Caco-2 (cell line): ENCODE measurements at places on chromosomes 3 and 15.

- no peak for DNase-seq
- no peaks in the 10 kb centered on the region for H3K36me3 ChIP-seq
- no peaks in the 10 kb centered on the region for H3K4me1 ChIP-seq
- H3K4me3 ChIP-seq: no peak overlapping the region
- no peaks in the 10 kb centered on the region for H3K27me3 ChIP-seq
Measured at GRCh38 chr15:77650265-77650664, 17.6 kb upstream of the LINGO1 start.

DNA sequence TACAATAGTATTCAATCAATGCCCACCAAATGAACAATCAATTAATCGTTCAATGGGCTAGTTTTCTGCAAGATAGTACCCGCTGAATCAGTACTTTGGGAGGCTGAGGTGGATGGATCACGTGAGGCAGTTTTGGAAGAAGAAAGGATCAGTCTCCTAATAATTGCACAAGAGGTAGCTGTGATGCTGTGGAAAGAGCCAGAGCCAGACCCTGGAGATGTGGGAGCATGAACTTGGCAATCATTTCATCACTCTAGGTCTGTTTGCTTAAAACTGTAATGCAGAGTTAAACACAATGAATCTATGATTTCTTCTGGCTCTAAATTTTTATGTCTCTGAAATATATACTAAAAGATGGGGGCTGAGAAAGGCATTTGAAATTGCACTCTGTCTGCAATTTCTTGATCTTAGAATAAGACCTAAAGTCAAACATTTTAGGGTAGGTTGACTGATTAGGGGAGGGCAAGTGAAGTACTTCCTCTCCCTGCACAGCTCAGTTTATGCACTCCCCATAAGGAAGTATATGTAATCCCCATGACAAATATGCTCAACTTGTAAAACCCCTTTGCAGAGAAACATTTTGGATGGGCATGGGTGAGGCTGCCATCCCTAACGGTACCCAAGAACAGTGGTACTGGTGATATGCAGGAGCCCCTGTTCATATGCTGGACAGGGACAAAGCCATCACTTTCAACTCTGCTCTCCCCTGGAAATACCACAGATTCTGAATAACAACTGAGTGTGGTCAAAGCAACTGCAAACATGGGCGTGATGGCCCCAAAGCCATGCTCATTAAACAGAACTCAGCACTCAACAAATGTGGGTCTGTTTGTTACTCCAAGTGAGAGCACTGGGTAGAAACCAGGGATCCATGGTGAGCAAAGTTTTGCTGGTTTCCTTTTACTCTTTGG lies 28.6 kb upstream of the SPATA12 start:
- no peaks in the 10 kb centered on the region for H3K27me3 ChIP-seq
- no peaks in the 10 kb centered on the region for H3K4me1 ChIP-seq
- no peaks in the 10 kb centered on the region; the same call in none of the 2 replicates for H3K36me3 ChIP-seq
- no peak overlapping the region for H3K4me3 ChIP-seq
- DNase-seq: no peak

- H3K36me3 ChIP-seq: no peaks in the 10 kb centered on the region
- no peak overlapping the region for H3K4me3 ChIP-seq
- no peak for DNase-seq
- H3K4me1 ChIP-seq: peaks cover 28% of the 10 kb centered on the region
Measured at GRCh38 chr3:45987368-45988291, 8.0 kb downstream of the FYCO1 start.

DNA sequence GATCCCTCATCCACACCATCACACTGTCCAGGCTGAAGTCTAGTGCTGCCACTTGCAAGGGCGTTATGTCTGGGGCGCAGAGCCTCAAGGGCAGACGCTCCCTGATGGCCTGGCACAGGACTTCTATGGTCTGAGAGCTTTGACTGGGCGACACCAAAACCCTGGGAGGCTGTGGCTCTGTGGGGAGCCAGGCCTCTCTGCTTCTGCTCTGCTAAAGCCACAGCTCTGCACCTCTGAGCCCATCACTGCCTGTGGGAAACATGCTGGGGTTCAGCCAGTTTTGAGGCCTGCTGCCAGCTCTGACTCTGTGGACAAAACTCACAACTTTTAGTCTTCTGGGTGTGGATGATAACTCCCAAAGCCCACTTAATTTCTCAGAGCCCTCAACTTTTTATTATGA lies 6.3 kb upstream of the LCTL start:
- no peak for DNase-seq
- H3K36me3 ChIP-seq: no peaks in the 10 kb centered on the region
- H3K27ac ChIP-seq: no peak overlapping the region
- H3K4me1 ChIP-seq: no peaks in the 10 kb centered on the region
- H3K4me3 ChIP-seq: no peak overlapping the region

GRCh38 chr15:67843571-67844387 lies 3.9 kb upstream of the RNU6-1 start:
- peaks cover 37% of the 10 kb centered on the region for H3K4me1 ChIP-seq
- no peak overlapping the region for H3K4me3 ChIP-seq
- no peaks in the 10 kb centered on the region for H3K36me3 ChIP-seq
- no peaks in the 10 kb centered on the region for H3K27me3 ChIP-seq
- peak overlapping the region; percentile 92 for H3K27ac ChIP-seq
- peak; percentile 86 for DNase-seq

DNA sequence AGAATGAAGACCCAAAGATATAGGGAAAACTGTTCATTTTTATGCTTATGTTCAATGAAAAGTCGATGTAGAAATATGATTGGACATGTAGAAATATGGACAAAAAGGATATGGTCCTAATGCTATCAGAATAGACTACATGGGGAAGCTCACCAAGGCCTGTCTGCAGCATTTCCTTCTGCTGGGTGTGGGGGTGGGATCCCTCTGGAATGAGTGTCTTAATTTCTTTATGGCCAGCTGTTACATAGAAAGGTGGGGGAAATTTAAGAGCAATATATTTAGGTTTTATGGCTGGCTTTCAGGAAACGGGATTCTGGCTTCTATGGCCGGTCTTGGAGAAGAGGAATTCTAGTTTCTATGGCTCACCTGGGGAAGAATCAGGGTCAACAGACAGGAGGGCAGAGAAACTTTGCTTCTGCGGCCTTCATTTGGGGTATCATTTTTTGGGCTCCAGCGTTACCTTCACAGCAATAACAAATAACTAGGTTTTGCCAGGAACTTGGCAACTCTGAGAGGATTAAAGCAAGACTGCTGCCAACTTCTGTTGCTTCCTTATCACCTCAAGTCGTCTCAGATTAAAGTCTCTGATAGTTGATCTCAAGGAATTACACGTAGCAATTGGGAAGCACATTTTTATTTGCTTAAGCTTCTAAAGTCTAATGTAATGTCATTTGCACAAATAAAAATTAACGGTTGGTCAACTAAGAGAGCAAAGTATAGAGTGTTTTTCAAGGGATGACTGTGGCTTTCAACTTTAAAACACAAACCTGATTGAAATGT lies 57.0 kb upstream of the GATM start:
- no peak for DNase-seq
- H3K27me3 ChIP-seq: no peaks in the 10 kb centered on the region
- H3K36me3 ChIP-seq: no peaks in the 10 kb centered on the region
- no peak overlapping the region for H3K27ac ChIP-seq
- no peak overlapping the region for H3K4me3 ChIP-seq
- H3K4me1 ChIP-seq: peaks cover 14% of the 10 kb centered on the region

- no peak overlapping the region for H3K4me3 ChIP-seq
- H3K36me3 ChIP-seq: no peaks in the 10 kb centered on the region
- H3K27ac ChIP-seq: peak overlapping the region; percentile 33
- DNase-seq: no peak
Measured at GRCh38 chr3:129549006-129549800, 6.2 kb downstream of the H1-8 start.

DNA sequence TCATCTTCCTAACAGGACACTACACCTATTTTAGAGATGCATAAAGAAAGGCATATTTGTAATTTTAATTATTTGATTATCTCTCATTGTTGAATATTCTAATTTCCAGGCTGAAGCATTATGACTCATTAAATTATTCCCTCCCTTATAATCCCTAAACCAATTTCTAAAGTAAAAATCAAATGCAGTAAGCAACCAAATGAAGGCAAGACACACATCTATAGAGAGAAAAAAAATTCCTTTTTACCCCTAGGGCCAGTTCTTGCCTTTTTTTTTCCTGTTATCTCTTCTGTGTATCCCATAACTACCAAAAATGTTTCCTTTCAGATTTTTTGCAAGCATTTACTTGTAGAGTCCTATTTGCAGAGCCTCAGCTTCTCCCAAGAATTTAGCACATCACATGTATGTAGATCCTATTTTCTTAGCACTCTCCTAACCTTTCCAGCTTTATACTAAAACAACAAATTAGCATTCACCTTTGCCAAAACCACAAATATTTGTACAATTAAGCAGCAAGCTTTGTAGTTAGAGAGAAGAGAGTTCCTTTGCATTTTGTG lies 177.9 kb downstream of the SATB1 start:
- no peak overlapping the region for H3K27ac ChIP-seq
- H3K4me3 ChIP-seq: no peak overlapping the region
- H3K4me1 ChIP-seq: no peaks in the 10 kb centered on the region
- no peaks in the 10 kb centered on the region for H3K27me3 ChIP-seq

DNA sequence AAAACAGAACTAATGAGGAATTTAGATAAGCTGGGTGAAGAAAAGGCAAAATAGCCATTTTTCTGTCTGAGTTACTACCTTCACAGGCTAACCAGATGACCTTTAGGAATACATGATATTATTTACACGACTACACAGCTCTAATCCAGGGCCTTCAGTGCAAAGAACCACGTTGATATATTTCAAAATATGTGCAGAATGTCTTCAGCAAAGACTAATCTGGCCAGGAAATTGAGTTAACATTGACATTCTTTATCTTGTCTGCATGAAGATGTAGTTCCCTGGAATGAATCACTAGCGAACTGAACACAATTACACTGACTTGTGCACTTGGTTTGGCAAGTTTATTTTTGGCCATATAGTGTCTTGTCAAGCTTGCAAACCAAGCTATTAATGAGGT lies 41.5 kb downstream of the PDHB start:
- peaks cover 29% of the 10 kb centered on the region for H3K4me1 ChIP-seq
- H3K27ac ChIP-seq: no peak overlapping the region
- H3K27me3 ChIP-seq: no peaks in the 10 kb centered on the region
- no peaks in the 10 kb centered on the region for H3K36me3 ChIP-seq

DNA sequence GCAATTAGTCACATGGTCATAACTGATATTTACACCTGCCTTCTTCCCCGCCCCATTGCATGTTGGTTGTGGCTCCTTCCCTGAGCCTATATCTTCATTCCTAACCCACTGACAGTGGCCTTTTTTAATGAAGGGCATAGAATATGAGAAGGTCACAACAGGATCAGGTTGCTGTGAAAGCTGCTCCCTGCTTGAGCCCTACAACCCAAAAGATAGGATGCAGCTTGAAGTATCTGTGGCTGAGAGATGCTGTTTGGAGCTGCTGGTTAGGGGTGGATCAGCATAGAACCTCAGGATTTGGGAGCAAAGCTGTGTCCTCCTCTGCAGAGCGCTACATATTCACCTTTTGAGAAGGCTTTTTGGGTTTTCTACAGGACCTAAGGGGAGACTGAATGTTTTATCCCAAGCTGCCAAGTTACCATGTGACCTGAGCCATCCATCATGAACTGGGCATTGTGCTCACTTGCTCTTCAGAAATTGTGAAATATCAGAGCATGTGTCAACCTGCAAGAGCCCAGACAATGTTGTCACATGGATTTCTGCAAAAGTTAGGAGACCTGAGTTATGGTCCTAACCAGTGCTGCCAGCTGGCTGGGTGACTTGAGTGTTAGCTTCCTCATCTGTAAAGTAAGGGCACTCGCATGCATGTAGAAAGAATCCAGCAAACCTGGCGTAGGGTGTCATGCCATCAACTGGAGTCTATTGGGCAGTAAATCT lies 49.8 kb upstream of the ARL8B start:
- no peak for DNase-seq
- H3K36me3 ChIP-seq: no peaks in the 10 kb centered on the region
- H3K27me3 ChIP-seq: no peaks in the 10 kb centered on the region
- H3K4me1 ChIP-seq: no peaks in the 10 kb centered on the region
- H3K4me3 ChIP-seq: no peak overlapping the region
- H3K27ac ChIP-seq: no peak overlapping the region

GRCh38 chr3:9180764-9181117 lies 68.7 kb downstream of the SRGAP3 start:
- no peak overlapping the region for H3K4me3 ChIP-seq
- DNase-seq: no peak
- H3K4me1 ChIP-seq: no peaks in the 10 kb centered on the region
- H3K36me3 ChIP-seq: no peaks in the 10 kb centered on the region
